ENCODE measurements at places on chromosomes 2 and 18.

DNA sequence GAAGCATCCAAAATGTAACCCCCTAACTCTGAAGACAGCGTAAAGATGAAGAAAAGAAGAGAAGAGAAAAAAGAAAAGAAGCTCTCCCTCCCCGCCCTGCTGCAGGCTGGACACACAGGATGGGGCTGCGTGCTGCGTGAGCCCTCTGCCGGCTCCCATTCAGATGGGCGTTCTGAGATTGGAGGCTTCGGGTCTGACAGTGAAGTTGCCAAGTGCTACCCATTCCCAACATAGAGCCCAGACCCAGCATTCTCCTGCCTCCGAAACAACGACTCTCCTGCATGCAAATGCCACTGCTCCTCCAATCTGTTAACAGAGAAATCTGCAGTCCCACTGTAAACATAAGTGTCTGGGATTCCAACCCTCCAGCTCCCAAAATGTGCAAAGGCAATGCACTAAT is 234.9 kb downstream of the BCL11A start:
- no peak for DNase-seq

- no peak for DNase-seq
These were observed 905 bp upstream of the IAH1 start for GRCh38 chr2:9473308-9473984.

DNA sequence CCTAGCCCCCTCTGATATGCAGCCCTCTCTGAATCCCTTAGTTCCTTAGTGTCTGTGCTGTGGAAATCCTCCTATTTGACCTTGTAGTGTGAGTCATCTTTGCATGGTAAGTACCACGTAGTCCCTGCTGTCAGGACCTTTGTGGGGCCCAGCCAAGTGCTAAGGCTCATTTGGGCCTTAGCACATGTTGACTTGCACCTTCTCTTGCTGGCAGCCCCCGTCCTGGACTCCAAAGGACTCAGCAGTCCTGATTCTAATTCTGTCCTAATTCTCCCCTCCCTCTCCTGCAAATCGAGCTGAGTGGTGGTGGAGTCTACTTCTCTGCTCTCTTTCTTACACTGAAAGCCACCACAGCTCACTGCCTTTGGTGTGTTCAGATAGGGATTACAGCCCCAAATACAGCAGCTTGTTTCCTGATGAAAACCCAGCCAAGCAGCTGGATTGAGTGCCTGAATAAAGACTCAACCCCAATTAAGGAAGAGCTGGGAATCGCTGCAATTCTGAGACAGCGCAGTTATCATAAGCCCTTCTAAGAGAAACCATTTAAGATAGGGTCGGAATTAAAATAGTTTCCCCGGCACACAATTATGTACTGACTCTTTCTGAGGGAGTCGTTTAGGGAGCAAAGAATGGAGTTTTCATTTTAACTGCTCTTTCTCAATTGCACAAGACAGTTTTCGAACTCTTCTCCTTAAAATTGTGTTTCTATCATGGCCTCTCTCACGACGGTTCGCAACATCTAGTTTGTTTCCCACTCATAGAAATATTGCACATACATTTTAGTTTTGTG is 215.6 kb upstream of the TNP1 start:
- no peak for DNase-seq

- DNase-seq: no peak
These were observed 83.5 kb downstream of the MYO5B start for GRCh38 chr18:50111398-50111797.

GRCh38 chr2:62074233-62074632 is 121.7 kb upstream of the B3GNT2 start:
- no peak for DNase-seq

DNA sequence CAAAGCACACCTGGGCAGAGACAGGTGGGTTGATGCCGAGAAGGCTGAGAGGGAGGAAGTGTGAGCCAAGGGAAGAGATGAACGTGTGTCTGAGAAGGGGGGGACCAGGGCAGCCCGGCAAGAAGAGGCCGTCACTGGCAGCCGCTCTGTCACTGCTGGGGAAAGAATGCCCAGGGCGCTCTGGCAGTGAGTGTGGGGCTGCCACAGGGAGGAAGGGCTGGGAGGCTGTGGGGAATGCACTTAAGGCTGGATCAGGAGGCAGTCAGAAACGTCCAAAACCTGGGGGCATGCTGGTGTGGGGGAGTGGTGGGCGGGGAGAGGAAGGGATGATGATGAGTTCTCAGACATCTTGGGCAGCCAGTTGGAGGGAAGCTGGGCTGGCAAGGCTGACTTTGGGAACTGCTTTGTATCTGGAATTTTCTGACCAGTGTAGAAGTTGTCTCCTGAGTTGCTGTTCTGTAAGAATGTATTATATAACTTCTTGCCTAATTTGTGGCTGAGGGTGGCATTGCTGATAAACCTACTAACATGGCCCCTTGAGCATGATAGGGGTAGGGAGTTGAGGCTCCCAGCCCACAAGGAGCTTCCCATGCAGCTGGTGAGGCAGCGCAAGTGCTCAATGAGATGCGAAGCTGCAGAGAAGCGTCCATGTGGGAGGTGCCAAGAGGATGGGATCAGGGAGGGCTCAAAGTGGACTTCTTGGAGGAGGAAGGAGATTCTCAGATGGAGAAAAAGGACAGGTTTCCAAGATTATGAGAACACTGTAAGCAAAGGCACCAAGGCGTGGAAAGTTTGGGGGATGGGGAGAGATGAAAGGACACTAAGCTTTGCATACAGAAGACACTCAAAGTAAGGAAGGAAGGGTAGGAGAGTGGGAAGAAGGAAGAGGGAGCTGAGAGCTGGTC is 185.1 kb upstream of the HAAO start:
- no peak for DNase-seq

DNA sequence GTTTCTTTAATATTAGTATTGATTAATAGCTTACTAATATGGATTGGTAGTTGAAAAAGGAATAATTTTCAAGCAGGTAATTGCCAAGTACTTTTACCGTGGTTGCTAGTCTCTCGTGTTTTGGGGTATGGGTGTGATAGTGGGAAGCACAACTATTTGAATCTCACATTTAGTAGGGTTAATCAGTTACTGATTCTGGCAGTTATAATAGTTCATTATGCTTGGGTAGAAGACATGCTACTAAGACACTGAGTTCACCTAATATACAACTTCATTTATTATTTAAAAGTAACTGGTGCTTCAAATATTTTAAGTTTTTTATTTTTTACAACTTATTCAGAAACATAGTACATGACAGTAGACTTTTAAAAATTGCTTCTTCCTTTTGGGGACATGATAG is 33.5 kb downstream of the SOCS6 start:
- DNase-seq: no peak

GRCh38 chr2:28358668-28359201 is 33.9 kb upstream of the FOSL2 start:
- DNase-seq: no peak

- DNase-seq: no peak
These were observed 11.5 kb upstream of the PDCL3 start for GRCh38 chr2:100551303-100551702.

- DNase-seq: no peak
These were observed at the start of gene TRABD2A for GRCh38 chr2:84880645-84881521. TRABD2A (minus strand) TSS chr2:84881084; CDS start chr2:84881039, 45 bp downstream.

DNA sequence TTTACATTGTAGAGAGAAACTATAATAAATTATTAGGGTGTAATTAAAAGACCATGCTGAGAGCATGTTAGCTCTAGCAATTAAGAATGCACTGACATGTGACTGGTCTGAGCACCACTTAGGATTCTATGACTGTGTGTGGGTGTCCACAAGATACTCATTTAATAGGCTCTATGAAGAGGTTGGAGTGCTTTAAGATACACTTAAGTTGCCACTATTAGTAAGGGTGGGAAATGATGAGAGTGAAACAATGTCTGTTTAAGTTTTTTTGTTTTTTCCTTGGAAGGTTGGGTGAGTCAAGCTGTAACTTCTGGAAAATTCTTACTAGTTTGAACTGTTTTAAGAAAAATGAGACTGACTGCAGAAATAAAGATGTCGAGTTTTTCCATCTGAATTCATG is 1.8 kb upstream of the FAP start:
- no peak for DNase-seq

DNA sequence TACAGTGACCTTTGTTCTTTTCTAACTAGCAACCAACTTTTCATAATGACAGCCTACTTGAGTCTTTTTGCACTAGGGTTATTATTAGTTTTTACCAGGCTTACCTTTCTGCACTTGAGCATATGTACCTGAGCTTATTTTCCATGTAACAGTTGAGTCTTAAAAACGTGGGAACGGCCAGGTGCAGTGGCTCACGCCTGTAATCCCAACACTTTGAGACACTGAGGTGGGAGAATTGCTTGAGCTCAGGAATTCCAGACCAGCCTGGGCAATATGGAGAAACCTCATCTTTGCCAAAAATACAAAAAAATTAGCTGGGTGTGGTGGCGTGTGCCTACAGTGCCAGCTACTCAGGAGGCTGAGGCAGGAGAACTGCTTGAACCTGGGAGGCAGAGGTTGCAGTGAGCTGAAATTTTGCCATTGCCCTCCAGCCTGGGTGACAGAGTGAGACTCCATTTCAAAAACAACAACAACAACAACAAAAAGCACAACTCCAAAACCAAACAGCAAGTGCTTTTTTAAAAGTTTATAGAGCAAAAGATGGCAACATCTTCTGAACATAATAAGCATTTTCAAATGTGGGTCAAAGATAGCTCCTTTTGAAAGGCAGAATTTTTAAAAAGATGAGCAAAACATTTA is 57.1 kb upstream of the CD28 start:
- no peak for DNase-seq

DNA sequence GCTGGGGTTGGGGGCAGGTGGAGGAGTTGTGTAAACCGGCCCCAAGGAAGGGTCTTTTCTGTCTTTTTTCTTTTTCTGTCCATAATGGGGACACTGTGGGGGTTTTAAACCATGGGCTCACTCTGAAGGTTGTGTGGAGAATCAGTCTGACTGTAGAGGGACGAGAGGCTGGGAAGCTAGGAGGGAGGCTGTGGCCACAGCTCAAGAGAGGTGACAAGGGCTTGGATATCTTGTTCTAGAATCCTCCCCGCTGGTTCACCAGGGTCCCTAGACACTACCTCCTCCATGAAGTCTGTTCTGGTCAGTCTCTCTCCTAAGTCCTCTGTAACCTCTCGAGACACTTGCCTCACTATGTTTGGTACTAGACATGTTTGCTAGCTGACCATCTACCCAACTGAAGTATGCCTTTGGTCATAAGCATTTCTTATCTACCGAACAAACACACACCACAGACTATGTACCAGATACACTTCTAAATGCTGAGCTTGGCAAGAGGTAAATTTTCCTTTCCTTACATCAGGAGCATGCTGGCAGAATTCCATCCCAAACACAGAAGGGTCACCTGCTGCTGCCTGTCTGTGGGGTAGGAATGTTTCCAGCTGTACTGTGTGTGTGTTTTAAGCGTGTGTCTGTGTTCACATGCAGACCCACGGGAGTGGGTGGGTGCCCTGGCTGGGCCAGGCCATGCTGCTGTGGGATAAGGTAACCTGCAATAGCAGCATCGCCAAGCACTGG is 69.6 kb upstream of the MGAT4A start:
- DNase-seq: no peak

DNA sequence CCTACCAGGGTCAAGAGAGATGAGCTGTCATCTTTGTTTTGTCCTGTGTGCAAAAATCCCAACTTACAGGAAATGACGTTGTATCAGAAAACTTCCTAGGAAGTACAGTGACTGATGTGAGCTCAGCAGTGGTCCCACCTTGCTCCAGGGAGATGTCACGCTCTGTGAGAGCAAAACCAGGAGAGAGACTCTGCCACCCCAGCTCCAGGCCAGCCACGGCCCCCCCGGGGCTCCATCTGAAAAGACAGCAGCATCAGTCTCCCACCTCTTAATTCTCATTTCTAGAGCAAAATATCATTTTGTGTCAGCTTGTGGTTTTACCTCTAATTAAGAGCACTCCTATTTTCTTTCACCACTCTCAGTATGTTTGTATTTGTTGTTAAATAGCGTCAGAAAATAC is 57.5 kb downstream of the MYL12B start:
- DNase-seq: no peak

GRCh38 chr18:50286391-50287027 is 983 bp downstream of the CXXC1 start:
- DNase-seq: no peak

DNA sequence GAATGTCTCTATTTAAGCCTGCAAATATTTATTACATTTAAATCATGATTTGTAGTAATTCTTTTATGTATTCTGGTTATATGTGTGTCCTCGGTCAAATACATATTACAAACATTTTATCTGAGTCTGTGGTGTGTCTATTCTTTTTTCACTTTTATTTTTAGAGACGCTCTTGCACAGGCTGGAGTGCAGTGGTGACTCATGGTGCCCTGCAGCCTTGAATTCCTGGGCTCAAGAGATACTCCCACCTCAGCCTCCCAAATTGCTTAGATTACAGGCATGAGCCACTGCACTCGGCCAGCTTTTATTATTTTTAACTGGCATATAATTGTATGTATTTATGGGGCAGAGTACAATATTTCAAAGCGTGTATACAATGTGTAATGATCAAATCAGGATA is 47.5 kb downstream of the ARID5A start:
- DNase-seq: no peak

DNA sequence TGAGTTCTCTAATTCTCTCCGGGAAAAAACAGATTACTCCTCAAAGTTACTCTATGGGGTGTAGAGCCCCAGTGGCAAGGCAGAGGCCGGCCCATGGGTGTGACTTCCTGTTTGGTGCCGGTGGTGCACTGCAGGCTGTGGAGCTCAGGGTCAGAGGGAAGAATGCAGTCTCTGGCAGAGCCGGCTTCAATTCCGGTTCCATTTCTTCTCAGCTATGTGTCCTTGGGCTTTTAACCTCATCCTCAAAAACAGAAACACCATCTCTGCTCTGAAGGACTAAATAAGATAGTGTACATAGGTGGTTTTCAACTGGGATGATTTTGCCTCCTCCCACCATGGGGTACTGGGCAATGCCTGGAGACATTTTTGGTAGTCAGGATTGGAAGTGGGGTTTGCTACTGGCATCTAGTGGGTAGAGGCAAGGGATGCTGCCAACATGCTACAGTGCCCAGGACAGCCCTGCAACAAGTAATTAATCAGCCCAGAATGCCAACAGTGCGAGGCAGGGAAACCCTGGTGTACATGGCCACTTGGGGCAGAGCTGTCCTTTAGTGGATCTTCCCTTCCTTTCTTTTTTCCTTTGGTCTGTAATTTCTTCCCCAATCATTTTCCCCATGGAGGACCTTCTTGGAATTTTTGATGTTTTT is 81.2 kb downstream of the INSIG2 start:
- DNase-seq: no peak

- DNase-seq: no peak
These were observed 5.4 kb downstream of the ALPG start for GRCh38 chr2:232411901-232412629.

GRCh38 chr2:39247512-39248043 is 3.8 kb upstream of the CDKL4 start:
- no peak for DNase-seq

DNA sequence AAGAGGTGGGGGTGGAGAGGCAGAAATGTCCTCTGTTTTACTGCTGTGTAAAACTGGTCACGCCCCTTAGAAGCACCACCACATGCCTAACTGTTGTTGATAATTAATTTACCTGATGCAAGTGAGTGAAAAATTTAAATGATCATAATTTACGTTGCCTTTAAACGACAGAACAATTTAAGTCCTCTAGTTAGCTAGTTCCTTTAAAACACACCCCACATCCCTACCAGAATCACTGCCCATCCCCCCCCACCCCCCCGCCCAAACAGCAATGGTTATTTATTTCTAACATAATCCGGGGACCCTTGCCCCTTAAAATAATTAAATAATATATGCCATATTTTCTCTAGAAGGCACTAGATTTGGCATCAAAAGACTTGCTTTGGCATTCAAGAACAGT is 633 bp upstream of the PPIG start:
- no peak for DNase-seq

- DNase-seq: no peak
These were observed 124.8 kb upstream of the BCL2L11 start for GRCh38 chr2:110995911-110996310.

GRCh38 chr2:27771548-27772335 is at the start of gene MRPL33:
MRPL33 (plus strand) TSS chr2:27771719; CDS start chr2:27771778, 59 bp downstream.
- DNase-seq: peak; percentile 96

Measured in right hindlimb (tissue), 1 donor.